ENCODE measurements at places on chromosomes 11 and 22.

DNA sequence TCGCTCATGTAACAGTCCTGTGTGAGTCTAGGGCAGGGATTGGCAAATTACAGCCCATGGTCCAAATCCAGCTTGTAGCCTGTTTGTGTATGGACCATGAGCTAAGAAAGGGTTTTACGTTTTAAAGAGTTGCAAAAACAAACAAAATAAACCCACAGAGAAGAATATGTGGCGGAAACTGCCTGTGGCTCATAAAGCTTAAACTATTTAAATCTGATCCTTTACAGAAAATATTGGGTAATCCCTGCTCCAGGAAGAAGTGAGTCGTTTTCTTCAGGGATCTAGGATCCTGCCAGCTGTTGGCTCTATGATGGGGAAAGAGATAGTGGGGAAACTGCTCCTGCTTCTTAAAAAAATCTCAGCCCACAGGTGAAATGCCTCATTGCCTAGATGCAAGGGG lies 3.4 kb upstream of the OR6Q1 start:
- DNase-seq = no peak

- DNase-seq = no peak
These were observed 125.0 kb downstream of the RAB38 start for GRCh38 chr11:88050247-88050646.

- DNase-seq = no peak
These were observed 17.3 kb downstream of the COMMD9 start for GRCh38 chr11:36271794-36272407.

DNA sequence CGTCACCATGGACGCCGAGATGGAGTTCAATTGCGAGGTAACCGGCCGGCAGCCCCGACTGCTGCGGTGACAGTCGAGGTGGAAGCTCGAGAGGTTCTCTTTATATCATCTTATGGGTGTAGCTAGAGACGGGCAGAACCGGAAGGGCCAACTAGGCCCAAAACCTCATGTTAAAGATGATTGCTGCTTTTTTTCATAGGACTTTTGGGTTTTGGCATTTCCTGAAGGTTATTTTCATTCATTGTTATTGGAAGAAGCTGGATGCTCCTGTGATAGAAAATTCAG lies 585 bp downstream of the NF2 start:
- DNase-seq = no peak

- DNase-seq = no peak
These were observed 30.5 kb downstream of the MRGPRD start for GRCh38 chr11:68950270-68950669.

- DNase-seq = no peak
These were observed 1092.6 kb upstream of the TENM4 start for GRCh38 chr11:80533463-80533862.

DNA sequence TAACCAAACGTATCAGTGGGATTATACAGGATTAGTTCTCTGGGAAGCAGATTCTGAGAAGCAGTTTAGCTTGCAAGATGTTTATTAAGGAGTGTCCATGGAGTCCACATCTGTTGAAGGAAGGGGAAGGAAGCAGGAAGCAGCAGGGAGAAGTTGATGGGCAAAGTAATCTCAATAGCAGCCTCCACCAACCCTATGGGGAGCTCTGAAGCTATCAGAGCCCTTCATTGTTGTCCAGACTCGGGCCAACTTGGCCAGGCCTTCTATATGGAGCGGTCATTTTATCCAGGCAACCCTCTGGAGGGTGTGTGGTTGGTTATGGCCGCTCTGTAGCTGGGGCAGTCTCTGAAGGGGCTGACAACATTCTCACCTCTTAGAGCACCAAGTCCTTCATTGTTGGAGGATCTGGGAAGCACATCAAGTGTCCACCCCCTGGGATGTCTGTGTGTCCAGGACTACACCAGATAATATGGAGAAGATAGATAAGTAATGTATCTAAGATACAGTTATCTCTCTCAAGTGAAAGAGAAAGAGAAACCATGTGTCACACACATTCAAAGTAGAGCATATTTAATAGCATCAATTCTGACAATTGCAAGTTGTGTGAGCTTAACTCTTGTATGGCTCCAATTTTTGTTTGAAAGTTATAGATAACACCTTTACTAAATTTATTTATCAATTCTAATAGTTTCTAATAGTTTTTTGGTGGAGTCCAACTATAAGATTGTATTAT lies 101.7 kb upstream of the TRIM77 start:
- DNase-seq = no peak

GRCh38 chr11:40190294-40190693 lies 1269.2 kb downstream of the LRRC4C start:
- DNase-seq = no peak

DNA sequence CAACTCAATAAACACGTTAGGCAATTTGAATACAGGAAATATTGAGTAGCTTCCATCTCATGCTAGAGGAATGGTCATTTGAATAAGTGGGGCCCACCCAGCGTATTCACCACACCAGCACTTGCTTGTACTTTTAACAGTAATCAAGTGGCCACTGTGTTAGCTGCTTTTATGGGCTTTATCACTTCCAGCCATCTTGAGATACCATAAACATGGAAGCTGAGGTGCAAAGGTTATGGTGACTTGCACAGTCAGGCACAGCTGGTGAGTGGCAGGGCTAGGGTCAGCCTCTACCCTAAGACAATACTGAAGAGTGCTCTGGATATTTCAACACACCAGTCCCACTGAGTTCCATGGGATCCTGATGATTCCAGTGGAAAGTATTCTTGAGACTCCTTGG lies 6.7 kb downstream of the JOSD1 start:
- DNase-seq = no peak

- DNase-seq = no peak
These were observed 108.3 kb downstream of the PKNOX2 start for GRCh38 chr11:125272821-125273220.

- no peak for DNase-seq
These were observed 30.5 kb upstream of the MSANTD2 start for GRCh38 chr11:124830749-124831148.

GRCh38 chr22:23670378-23671295 lies 20.2 kb upstream of the RGL4 start:
- no peak for DNase-seq
